ENCODE measurements at places on chromosomes 5 and 9.

DNA sequence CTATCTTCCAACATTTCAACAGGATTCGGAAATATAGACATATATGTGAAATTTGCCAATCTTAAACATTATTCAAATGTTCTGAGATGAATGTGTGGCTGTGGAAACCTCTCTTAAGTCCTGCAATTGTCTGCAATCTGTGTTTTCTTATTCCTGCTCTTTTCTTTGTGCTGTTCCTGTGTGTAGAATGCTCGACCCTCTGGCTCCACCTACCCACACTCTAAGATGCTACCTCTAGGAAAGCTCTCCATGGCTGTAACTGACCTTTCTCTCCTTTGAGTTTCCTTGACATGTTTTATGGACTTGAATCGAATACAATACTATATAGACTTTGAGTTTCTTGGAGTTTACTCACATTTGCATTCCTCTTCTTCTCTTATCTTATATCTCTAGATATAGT lies 120.6 kb upstream of the ASTN2 start:
- no peak for DNase-seq

- DNase-seq = no peak
Measured at GRCh38 chr5:72586788-72587530, 79.7 kb upstream of the ZNF366 start.

- DNase-seq = no peak
Measured at GRCh38 chr9:91253488-91253887, 108.2 kb downstream of the AUH start.

GRCh38 chr5:9838916-9839315 lies 208.8 kb upstream of the TAS2R1 start:
- DNase-seq = no peak

- DNase-seq = no peak
Measured at GRCh38 chr5:24188216-24188925, 456.4 kb downstream of the CDH10 start.

DNA sequence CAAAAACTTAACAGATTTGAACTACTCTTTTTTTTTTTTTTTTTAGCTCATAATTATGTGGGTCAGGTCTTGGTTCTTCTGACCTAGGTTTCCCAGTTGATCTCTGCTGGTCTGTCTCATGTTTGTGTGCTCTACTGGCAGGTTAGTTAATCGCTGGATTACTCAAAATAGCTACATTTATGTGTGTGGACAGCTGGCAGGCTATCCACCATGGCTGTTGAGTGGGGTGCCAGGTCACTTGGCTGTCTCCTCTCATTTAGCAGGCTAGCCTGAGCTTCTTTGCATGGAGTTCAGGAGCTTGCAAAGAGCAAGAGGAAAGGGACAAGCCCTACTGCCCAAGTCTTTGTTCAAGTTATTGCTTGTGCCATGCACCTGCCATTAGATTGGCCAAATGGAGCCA lies 9.3 kb downstream of the ADCY2 start:
- no peak for DNase-seq

GRCh38 chr5:33322632-33323031 lies 118.1 kb upstream of the TARS1 start:
- DNase-seq = no peak

DNA sequence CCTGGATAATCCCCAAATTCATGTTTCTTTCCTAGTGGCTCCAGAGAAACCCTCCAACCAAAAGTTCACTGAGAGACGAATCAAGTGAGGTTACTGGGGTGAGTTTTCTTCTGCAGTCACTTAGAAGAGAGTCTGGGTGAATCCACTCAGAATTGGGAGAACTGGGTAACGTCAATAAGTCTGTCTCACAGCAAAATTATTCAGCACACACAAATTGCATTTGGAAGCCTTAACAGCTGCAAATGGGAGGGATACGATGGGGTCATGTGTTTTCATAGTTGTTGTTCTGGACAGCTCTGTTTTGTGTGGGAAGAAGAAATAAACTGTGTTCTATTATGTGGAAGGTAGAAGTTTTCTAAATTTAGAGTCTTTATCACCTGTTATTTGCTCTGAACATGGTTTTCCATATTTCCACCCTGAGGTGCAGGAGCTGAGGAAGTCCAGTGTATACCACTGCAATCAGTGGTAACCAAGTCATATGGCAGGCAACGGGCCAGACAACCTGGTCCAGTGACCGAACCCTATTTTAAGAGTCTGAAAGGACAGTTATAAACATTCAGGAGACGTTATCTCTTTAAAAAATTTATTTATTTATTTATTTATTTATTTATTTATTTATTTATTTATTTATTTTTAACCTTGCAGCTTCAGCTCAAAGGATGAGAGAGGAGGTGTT lies 21.9 kb downstream of the MARCHF3 start:
- no peak for DNase-seq

DNA sequence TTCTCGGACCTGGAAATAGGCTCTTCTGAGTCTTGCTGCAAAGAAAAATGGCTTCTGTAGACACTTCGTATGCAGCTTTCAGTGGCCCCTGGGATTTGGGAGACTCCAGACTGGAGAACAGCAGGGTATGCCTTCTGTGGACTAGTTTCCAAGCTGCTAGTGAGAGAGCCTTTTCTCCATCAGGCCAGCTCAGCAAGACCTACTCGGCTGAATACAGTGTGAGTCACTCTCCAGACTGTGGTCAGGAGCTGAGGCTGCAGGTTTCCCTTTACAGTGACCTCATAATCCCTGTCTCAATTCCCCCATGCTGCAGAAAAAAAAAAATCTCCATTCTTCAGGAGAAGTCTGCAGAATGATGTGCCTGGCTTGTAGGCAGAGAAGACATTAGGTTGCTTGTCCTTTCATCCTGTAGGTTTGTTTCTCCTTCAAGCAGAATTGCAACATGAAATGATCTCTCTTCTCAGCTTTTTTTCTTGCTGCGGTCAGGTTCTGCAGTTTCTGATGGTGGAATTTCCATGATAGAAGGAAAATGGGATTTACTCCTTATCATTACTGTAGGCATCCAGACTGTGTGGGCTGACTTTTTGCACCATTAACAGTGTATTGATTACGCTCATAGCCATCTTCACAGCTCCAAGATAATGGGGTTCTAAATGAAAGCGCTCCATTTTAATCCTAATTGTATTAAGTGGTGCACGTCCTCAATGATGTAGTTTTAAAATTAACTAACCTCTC lies 78.3 kb upstream of the TNFSF8 start:
- no peak for DNase-seq

DNA sequence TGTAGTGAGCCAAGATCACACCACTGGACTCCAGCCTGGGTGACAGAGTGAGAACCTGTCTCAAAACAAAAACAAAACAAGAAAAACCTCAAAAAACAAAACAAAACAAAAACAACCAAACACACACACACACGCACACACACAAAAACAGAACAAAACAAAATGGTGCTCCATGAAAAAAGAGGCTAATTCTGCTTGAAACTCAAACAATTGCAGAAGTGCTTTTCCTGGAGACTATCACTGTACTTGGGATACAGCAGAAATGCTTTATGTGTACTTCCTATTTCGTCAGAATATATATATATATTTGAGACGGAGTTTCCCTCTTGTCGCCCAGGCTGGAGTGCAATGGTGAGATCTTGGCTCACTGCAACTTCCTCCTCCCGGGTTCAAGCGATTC lies 49.9 kb upstream of the HSPA9 start:
- no peak for DNase-seq
